ENCODE measurements at places on chromosomes 6 and 20.
A peak's percentile ranks its signal among the peaks of the same experiment; 100 is the strongest.

DNA sequence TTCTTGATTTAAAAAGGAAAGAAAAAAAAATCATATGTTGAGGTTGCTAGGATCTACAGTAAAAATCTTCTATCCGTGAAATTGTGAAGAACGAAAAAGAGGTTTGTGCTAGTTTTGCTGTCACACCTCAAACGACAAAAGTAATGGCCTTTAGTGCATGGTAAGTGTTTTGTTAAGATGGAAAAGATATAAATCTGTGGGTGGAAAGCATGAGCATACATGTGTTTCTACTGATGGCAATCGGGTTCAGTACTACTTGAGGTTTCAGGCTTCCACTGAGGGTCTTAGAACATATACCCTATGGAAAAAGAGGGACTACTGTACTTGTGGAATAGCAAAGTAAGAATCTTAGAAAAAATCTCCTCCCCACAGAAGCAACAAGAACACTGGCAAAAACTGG is 58.0 kb downstream of the AHI1 start:
- H3K27me3 ChIP-seq: no peaks in the 10 kb centered on the region
- H3K27ac ChIP-seq: no peak overlapping the region
- DNase-seq: no peak
- H3K36me3 ChIP-seq: no peaks in the 10 kb centered on the region

DNA sequence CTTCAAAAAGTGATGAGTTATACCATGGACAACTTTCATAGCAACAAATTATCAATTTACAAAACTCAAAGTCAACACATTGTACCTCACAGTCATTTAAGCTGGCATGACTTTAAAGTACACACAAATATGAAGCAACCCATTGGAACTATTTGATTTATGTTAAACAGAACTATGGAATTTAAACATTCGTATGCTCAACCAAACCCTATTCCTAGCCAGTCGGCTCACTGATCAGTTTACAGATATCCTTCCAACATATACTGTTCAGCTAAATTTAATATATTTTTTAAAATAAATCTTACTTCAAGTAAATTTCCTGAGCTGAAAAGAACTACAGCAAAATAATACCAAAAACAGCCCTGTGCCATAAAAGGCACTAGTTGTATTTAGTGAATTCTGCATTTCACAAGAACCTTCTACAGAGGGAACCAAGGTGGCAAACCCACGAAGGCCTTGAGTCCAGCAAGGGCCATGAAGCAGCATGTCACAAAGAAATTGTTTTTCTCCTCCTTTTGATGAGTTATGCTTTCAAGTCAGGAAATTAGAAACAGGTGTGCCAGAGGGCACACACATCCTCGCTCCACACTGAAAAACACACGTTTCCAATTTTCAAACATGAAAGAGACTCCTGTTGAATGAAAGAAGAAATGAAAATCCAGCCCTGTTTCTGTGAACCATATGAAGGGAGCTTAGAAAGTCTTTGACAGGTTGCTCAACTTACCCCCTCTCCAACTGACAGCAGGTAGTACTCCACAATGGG is 122.8 kb downstream of the TASP1 start:
- 0 out of 2 replicates have a peak, but pooled peaks cover 2% of the 10 kb centered on the region for H3K4me1 ChIP-seq
- H3K4me3 ChIP-seq: no peak overlapping the region
- H3K27me3 ChIP-seq: no peaks in the 10 kb centered on the region
- H3K27ac ChIP-seq: no peak overlapping the region
- DNase-seq: no peak

DNA sequence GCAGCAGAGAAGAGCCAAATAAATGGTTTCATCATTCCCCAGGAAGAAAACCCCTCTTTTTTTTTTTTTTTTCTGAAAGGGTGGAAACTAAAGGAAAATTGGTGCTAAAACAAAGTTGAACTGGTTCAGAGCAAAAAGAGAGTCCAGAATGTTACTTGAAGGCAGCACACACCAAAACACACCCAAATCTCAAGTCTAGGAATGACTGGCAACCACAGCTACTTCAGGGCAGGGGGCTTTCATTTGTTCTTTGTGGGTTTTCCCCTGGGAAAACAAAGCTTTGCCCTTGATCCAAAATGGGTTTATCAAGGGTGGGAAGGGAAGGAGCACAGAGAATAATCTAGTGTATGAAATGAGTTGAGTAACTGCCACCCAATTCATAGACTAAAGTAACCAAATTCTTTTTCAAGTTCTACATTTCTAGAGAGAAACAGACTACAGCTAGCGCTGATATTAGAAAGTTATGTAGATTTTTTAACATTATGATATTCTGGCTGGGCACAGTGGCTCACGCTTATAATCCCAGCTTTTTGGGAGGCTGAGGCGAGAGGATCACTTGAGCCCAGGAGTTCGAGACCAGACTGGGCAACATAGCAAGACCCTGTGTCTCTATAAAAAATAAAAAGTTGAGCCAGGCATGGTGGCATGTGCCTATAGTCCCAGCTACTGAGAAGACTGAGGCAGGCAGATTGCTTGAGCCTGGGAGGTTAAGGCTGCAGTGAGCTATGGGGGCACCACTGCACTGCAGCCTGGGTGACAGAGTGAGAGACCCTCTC is 119.8 kb downstream of the NFATC2 start:
- no peak overlapping the region for H3K27ac ChIP-seq
- H3K27me3 ChIP-seq: no peaks in the 10 kb centered on the region
- H3K4me1 ChIP-seq: peaks cover 36% of the 10 kb centered on the region
- no peaks in the 10 kb centered on the region for H3K36me3 ChIP-seq
- H3K4me3 ChIP-seq: no peak overlapping the region

GRCh38 chr6:35906499-35906846 is 14.4 kb downstream of the SRPK1 start:
- H3K27me3 ChIP-seq: no peaks in the 10 kb centered on the region
- no peak overlapping the region for H3K4me3 ChIP-seq
- H3K27ac ChIP-seq: peak overlapping the region; percentile 43

DNA sequence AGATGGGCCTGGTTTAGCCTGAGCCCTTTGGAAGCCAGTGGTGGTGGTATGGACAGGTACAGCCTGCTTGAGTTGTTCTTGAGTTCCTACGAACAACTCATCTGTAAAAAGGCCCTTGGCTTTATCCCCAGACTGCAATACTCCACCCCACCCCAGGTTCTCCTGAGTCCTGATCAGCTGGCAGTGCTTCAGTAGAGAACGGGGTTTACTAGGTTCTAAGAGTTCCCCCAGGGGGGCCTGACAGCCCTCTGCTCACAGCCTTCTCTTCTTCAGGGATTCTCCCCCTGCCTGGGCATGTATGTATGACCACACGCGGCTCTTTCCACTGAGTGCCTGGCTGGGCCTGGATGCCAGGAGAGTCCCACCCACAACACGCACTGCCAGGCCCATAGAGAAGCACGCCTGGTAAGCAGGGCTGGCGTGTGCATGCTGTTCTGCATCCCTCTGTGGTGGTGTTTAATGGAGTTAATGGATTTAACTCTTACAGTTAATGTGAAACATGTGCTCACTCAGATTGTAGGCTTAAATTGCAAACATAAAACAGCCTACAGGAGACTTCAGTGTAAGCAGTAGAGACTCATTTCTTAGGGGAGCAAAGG is 44.3 kb upstream of the SLC4A11 start:
- peaks cover 10% of the 10 kb centered on the region for H3K36me3 ChIP-seq
- H3K27ac ChIP-seq: peak overlapping the region; percentile 29
- peaks cover 9% of the 10 kb centered on the region for H3K4me1 ChIP-seq
- DNase-seq: no peak

GRCh38 chr20:23362392-23363256 is 642 bp downstream of the GZF1 start:
- H3K27me3 ChIP-seq: no peaks in the 10 kb centered on the region
- peak overlapping the region; percentile 76 for H3K27ac ChIP-seq

- H3K4me1 ChIP-seq: peaks cover 12% of the 10 kb centered on the region
- no peaks in the 10 kb centered on the region for H3K27me3 ChIP-seq
- no peak for DNase-seq
Observed at GRCh38 chr6:133132466-133132971, 108.6 kb upstream of the EYA4 start.

Data from WTC11 (cell line).